Breast epithelium (tissue), 4 donors: ENCODE measurements at places on chromosomes 6 and 20. TPM values are rescaled to one million over a fixed set of nuclear protein-coding genes. Genes with fewer than 3 reads are reported as not detected.

DNA sequence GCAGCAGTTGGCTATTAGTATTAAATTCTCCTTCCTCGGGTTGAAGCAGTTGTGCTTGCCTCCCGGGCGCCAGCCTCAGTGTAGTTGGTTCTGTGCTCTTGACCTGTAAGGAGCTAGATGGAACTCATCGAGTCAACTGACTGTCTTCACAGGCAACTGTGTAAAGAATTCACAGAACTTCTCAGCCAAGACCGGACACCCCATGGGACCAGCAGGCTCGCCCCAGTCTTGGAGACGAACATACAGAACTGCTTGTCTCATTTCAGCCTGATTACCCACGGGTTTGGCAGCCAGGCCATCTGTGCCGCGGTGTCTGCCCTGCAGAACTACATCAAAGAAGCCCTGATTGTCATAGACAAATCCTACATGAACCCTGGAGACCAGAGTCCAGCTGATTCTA lies 8.5 kb downstream of the TFAP2C start:
- no peak for DNase-seq

DNA sequence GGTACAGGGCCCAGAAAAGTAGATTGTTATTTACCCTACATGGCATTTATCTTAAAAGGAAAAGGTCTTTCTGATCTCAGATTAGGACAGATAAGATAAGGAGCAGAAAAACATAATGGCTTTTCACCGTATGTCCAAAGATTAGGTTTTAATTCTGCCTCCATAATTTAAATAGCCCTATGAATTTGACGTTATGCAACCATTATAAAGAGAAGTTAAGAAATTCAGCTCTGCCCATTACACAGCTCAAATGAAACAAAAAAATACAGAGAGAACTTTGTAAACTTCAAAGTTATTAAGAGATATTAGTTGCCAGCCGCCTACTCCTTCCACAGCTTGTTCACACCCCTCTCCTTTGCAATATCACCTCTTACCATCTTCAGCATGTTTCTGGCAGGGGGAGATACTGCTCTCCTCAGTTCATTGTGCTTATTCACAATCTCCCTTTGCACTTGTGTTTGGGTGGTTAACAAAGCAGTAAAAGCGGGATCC lies 8.1 kb downstream of the CRISP3 start:
- no peak for DNase-seq

DNA sequence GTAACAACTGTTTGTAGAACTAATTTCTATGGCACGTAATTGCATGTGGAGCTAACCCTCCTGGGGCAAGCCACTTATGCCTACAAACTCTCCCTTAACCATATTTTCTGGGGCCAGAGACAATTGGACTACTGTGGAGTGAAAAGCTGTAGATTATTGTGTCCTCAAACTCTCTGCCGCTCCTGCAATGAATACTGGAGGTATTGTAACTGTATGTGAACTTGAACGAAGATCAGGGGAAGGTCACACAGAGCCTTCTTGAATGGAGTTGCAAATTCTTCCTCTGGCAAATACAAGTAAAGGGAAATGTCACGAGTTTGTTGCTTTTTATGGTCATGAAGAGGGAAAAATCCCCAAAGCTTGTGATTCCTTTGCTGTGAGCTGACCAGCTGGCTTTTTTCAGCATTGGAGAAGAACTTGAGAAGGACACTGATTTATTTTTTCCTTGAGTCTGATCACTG lies 18.2 kb downstream of the AKAP12 start:
- DNase-seq = no peak

GRCh38 chr6:48078120-48078519 lies 32.9 kb downstream of the PTCHD4 start:
- no peak for DNase-seq

- no peak for DNase-seq
These were observed 86.2 kb upstream of the BEND6 start for GRCh38 chr6:56868687-56869086.

Gene PROKR2
- not detected for total RNA-seq

GRCh38 chr20:14401479-14402138 lies 64.2 kb upstream of the FLRT3 start:
- no peak for DNase-seq

DNA sequence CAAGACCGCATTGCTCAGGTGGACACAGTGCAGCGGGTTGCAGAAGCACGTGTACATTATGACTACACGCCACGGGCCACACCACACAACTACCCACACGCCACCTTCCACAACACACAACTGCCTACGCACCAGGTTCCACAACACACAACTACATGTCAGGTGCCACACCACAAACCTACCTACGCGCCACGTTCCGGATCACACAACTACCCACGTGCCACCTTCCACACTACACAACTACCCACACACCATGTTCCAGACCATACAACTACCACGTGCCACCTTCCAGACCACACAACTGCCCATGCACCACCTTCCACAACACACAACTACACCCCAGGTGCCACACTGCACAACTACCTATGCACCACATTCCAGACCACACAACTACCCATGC lies 20.5 kb downstream of the THBS2 start:
- DNase-seq = no peak

Gene NKX2-2
- total RNA-seq = not detected

DNA sequence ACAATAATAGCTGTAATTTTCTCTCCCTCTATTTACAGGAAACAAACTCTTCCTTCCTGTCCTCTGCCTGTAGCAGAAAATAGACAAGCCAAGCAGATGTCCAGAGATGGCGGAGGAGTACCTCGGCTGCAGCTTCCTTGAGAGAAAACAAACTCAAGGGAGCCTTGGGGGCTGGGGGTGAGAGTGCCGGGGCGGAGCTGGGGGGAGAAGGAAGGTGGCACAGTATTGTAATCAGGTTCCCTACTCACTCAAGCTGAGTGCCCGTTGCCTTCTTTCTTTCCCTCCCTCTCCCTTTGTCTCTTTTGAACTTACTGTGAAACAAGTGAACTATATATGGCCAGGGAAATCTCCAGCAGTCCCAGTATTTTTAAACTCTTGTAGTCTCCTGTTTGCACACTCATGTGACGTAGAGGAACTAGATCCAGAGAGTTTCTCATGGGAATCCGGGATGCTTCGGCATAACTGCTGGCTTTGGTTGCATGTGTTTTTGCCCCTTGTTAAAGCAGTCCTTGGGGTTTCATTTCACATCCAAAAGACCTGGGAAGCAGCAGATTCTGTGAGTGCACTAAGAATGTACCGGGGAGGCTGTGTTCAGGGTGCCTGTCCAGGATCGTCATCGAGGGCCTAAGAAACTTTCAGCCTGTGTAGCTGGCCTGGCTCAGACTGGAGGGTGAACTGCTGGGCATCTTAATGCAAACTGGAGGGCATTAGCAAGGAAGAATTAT lies 44.6 kb upstream of the HDDC2 start:
- DNase-seq = no peak
